ENCODE measurements at places on chromosomes 1 and 21. TPM values are rescaled to one million over a fixed set of nuclear protein-coding genes. Genes with fewer than 3 reads are reported as not detected.

DNA sequence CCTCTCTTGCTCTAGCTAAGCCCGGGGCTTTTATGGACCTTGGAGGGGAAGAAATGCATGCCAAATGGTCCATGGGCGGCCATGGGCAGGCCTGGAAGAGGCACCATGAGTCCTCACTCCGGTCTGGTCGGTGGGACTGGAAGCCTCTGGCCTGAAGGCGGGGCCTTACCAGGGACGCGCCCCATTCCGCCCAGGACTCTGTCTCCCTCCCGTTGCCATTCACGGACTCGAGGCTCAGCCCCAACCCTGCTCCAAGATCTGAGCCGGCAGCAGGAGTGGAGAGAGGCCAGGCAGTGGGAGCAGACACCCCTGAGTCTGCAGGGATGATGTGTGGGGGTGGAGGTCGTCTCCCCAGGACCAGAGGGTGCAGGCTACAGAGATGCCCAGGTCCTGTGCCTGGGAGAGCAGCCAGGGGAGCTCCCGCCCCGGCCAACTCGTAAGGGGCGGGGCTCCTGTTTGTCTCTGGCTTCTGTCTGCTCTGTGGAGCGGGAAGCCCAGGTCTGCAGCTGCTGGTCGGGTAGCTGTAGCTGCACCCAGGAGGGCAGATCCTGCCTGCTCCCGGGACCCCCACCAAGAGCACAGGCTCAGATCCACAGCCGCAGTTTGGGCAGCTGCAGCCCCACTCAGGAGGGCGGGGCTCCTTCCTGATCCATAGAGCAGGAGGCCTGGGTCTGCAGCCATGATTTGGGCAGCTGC lies 8.3 kb upstream of the KANK4 start:
- no peak for DNase-seq

DNA sequence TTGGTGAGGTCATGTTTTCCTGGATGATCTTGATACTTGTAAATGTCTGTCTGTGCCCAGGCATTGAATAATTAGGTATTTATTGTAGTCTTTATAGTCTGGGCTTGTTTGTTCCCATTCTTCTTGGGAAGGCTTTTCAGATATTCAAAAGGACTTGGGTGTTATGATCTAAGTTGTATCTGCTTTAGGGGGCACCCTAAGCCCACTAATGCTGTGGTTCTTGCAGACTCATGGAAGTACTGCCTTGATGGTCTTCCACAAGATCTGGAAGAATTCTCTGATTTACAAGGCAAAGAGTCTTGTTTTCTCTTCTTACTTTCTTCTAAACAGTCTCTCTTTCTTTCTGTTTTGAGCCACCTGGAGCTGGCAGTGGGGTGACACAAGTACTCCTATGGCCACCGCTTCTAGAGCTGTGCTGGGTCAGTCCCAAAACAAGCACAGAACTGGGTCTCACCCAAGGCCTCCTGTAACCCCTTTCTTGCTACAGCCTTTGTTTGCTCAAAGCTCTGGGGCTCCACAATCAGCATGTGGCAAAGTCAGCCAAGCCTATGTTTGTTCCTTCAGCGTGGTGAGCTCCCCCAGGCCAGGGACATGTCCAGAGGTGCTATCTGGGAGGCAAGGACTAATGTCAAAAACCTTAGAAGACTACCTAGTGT lies 12.6 kb downstream of the VN1R5 start:
- DNase-seq = no peak

DNA sequence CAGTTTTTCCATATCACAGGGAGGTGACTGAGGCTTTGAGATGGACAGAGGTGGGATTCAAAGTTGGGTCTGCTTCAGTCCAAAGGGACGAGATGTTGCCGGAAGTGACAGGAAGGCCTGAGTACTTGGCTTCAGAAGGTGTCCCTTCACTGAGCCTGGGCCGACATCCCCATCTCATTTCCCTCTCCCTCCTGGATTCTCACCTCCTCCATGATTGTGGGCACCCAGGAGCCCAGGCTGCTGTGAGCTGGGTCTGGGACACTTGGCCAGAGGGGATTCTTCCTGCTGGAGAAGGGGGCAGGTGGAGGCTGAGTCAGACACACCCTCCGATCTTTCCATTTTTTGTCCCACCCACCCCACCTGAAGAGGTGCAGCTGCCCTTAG lies 2.8 kb upstream of the MRPS15 start:
- DNase-seq = no peak

- DNase-seq = no peak
Measured at GRCh38 chr1:185300152-185300551, 16.9 kb downstream of the IVNS1ABP start.

- no peak for DNase-seq
Measured at GRCh38 chr1:7177438-7178146, 392.3 kb downstream of the CAMTA1 start.

GRCh38 chr1:28329395-28330153 lies 734 bp downstream of the MED18 start:
- DNase-seq = no peak

GRCh38 chr1:64515427-64515826 lies 45.5 kb downstream of the CACHD1 start:
- DNase-seq = no peak

DNA sequence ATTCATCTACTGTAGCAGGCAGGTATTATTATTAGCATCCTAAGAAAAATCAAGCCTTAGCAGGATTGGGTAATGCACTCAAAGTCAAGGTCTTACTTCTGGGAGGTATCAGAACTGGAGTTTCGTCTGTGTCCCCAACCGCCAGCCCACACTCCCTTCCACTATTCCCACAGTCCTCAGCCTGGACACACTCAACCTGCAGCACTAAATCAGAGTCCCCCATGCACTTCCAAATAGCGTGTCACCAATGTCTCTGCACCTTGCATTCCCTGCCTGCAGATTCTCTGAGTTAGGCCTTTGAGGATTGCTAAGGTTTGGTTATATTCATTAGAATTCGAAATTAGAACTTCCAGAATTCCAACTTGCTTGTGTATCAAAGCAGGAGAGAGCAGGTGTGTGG lies 3.9 kb downstream of the LYPD8 start:
- no peak for DNase-seq

- no peak for DNase-seq
Measured at GRCh38 chr21:35211782-35212181, 162.7 kb upstream of the RUNX1 start.

DNA sequence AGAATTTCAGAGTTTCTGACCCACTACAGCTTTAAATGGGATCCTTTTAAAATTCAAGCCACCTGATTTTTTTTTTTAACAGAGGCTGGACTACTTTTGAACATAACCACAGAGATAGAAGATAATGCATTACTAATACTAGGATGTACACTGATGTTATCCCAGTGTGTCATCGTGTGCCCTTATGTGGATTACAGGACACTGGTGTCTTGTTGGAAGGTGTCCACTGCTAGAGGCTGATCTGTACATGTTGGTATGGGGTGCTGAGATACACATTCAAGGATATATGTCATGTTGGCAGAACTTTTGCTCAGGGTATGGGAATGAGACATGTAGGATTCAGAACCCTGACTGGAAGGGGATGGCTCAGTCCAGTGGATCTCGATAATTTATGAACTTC lies 56.3 kb downstream of the INAVA start:
- no peak for DNase-seq

The MAB21L3 gene
- 0.27 TPM for polyA plus RNA-seq

The AGL gene
- 11.0 TPM for polyA plus RNA-seq

All from GM12878 (cell line).